AML-193 (cell line): ENCODE measurements at places on chromosomes 6 and 20.

- DNase-seq, result no peak
Measured at GRCh38 chr6:26157251-26158075, 70.2 kb downstream of the HFE start.

- DNase-seq, result no peak
Measured at GRCh38 chr6:4667591-4667990, 108.6 kb upstream of the CDYL start.

DNA sequence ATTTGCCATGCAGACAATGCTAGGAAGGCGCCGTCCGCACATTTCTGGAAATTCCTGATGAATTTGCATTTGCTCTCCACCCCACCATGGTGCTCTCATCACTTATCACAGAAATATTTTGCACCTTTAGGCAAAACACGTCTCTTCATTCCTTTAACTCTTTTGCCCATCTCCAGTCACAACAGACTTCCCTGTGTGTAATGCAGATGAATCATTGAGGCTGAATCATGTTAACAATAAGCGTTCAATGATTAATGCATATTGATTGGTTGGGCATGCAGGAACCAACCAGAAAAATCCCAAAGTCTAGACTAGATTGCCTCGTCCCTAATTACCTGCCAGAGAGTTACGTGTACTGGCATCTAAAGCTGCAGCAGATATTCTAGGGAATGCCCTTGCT, 80.0 kb upstream of the ATXN1 start:
- DNase-seq, result no peak

GRCh38 chr20:63693083-63693732, 3.2 kb upstream of the TNFRSF6B start:
- DNase-seq, result no peak

DNA sequence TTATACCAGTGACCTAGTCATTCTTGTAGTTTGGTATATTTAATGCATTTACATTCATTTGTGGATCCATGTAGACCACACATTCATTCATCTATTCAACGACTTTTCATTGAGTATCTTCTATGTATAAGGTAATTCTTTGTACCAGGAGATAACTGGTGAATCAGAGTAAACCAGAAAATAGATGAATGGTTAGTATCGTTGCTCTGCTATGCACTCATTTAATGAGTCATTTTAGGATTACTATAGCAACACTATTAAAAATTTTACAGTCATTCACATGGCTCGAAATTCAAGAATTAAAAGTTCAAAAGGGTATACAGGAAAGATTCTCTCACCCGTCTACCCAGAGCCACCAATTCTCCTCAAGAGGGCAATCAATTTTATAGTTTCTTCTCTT, 26.8 kb downstream of the DOK5 start:
- no peak for DNase-seq

DNA sequence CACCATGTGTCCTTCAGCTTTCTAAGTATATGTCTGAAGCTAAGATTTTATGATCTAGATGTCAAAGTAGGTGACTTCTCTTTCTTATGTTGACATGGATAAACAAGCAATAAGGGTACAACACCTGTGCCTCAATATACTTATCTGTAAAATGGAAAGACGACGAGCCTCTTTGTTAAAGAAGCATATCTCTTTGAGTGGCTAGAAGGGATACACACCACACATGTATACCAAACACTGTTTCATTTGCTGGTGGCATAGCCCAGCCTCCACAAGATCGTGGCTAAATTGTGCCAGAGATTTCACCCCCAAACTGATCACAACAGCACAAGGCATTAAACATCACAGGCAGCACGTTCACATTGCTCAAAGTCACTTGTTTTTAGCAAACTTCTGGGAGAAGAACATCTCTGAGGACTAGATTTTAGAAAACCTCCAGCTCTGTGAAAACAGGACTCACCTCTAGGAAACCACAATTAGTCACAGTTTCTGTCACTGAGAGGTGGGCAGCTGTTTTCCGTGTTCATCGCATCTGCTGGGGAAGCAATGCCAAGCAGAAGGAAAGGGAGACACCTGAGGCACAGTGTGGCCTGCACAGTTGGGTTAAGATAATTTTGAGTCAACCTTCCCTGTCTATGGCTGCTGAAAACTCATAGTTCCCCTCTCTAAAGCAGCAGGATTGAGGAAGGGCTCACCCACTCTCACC, 263.0 kb upstream of the PLCB4 start:
- no peak for DNase-seq

- DNase-seq, result no peak
Measured at GRCh38 chr20:23508449-23509229, 17.7 kb downstream of the CST8 start.

GRCh38 chr6:122580737-122581136, 29.5 kb upstream of the PKIB start:
- no peak for DNase-seq

GRCh38 chr6:84583784-84584183, 180.6 kb downstream of the TBX18 start:
- no peak for DNase-seq

- DNase-seq, result peak; percentile 1
Measured at GRCh38 chr20:10994991-10995700, 321.3 kb upstream of the JAG1 start.

GRCh38 chr6:91221072-91221720, 634.3 kb upstream of the MAP3K7 start:
- DNase-seq, result no peak

DNA sequence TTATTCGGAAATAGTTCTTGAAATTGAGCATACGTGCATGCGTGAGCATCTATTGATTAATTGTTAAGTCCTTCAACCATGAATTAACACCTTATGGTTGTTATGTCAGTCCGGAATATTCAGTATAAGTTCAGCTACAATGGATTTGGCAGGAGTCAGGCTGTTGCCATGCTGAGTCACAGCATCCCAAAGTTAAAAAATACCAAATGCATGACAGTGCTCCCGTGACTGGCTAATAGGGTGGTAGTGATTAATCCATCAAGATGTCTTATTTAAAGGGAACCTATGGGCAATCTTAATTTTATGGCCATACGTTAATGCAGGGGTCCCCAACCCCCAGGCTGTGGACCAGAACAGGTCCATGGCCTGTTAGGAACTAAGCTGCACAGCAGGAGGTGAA, 10.5 kb downstream of the RAE1 start:
- DNase-seq, result no peak

DNA sequence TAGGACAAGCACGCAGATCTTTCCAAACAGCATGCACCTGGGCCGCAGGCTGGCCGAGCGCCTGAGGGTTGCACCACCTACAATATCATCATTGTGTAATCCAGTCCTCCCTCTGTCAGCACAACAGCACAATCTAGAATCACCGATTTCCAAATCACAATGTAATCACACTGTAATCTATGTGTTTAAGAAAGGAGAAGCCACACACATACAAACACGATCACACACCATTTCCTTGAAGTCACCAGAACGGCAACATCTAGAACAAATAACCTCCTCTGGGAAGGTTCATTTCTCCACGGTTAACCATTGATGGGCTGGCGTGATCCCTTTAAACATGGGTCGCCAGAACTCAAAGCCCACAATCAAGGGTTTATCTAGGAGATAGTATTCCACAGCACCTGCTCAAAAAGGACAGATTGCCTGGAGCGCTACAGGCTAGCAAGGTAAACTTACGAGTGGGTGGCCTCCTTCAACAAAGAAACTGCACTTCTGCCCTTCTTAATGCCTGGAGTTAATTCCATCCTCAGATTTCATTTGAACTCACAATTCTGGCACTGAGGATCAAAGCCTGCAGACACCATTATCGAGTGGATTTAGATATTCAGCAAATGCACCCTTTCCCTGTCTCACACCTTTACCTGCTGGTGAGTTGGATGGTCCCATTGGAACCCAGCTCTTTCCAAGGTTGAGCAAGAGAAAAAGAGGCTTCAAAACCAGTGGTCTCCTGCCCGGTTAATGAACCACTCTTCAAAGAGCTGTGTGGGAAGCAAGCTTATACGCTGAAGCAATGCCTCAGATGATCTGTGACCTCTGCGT, 83.8 kb upstream of the FOXQ1 start:
- DNase-seq, result no peak

DNA sequence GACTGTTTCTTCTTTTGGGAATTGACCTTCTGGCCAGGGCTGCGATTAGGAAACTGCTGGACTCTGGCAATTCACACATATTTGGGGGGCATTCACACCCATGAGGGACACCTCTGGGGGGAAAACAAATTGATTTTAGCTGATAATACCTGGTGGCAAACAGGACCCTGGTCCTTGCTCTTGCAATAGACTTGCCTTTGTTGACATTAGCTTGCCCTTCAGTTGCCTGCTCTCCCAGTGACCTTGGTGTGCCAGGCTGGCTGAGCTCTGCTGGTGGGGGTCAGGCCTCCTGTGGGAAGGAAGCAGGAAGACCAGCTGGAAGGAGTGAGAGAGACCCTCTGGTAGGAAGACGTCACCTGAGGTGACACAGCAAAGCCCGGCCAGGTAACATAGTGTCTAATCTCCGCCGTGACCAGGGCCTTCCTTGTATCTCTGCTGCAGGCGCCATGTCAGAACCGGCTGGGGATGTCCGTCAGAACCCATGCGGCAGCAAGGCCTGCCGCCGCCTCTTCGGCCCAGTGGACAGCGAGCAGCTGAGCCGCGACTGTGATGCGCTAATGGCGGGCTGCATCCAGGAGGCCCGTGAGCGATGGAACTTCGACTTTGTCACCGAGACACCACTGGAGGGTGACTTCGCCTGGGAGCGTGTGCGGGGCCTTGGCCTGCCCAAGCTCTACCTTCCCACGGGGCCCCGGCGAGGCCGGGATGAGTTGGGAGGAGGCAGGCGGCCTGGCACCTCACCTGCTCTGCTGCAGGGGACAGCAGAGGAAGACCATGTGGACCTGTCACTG, 5.3 kb downstream of the CDKN1A start:
- no peak for DNase-seq

GRCh38 chr6:132675002-132675401, 16.0 kb upstream of the TAAR1 start:
- no peak for DNase-seq

DNA sequence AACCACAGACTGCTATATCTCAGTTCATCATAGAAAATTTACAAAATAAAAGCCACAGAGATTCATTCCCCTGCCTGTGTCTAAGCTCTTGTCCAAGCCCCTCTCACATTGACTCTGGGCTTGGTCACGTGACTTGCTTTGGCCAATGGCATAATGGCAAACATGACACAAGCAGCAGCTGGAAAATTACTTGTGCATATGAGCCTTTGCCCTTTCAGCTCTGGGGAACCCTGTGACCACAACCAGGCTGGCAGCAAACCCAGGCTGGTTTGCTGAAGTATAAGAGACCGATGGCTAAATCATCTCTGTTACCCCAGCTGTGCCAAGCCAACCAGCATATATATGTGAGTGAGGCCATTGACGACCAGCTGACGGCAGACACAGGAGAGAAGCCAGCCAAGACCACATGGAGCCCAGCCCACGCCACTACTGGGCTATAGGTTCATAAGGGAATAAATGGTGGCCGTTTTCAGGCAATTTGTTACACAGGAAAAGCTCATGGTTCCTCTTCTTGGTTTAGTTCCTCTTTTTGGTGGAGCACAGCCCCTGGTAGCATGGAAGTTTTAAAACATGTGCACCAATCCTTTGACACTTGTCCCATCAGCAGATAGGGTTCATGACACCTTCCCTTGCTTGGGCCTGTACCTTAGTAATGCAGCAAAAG, 31.8 kb upstream of the RSPO4 start:
- peak; percentile 65 for DNase-seq

- no peak for DNase-seq
Measured at GRCh38 chr20:4449957-4450715, 271.6 kb upstream of the PRND start.

DNA sequence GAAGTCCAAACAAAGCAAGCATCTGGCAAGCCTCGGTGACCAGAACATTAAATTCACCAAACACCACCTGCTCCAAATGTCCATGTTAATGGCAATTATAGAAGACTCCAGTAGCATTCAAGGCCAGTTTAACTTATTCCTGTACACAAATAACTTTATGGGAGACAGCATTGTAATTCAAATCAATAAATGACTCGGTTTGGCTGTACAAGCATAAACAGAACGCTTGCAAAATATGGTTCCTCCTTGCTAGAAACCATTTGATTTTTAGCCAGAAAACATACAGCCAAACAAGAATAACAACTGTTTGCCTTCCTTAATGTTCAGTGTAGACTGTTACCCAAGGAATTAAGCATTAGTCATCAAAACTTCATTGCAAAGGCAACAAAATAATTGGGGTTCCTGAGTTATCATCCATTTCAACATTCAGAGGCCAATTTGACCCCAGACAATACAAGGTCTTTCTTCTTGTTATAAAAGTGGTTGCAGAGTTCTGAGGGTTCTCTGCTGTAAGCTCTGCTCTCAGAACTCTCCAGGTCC, 125.1 kb downstream of the BFSP1 start:
- DNase-seq, result no peak

DNA sequence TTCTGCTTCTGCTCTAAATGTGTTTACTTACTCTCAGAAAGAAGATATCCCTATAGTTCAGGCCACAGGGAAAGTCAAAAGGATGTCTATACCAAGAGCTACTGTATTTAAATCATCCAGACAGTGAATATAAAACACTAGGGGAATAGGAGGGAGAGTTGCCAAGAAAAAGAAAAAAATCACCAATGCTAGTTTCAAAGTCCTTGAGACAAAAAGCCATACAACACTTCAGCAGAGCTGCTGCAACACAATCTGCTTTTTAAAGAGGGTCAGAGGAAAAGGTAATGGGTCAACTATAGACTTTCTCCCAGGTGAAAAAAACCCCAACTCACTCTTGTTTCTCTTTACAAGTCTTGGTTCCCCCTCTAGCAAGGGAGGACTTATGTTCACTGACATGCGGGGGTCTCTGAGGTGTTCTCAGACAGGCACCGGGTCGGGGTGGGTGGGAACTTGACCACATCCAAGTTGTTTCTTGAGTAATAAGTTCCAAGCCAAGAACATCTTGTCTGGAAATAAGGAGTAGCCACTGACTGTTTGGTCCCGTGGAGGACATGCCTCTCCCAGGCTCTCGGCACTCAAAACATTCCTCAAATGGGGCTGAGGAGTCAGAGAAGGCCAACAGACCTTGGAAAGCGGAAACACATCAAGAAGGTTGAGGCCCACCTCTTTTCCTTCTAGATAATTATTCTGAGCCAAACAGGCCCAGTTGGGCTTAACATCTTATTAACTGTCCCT, 47.7 kb downstream of the GJA10 start:
- no peak for DNase-seq

- DNase-seq, result no peak
Measured at GRCh38 chr6:2037237-2037926, 208.0 kb downstream of the GMDS start.

DNA sequence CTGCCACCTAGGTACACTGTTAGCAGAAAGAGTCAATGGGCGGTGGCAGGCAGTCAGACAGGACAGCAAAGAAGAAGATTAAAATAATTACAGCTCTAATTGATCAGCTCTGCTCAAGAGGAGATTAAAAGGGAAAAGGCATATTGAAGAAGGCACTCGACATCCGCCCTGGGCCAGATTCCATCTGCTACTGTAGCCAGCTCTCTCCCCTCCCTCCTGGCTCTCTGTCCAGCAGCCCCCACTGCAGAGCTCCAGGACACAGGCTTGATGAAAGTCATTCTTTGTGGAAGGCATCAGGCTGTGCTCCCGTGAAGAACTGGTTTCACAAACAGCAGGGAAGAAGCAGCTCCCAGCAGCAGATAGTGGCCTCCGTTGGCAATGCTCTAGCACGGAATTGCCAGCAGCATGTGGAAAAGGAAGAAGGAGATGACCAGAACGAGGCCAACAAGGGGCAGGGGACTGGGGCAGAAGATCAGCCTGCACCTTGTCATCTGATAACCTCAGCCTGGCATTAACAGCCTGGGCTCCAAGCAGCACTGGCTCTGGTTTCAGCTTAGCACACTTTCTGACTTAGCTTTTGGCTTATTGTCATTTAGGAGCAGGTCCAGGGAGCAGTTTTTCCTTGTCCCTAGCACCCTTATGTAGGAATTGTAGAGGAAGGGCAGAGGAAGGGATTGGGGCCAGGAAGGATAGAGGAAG, 465.9 kb downstream of the KIF16B start:
- no peak for DNase-seq

GRCh38 chr6:124986164-124986563, 23.9 kb downstream of the RNF217 start:
- no peak for DNase-seq
